ENCODE measurements at places on chromosomes 5 and 9. TPM values are rescaled to one million over a fixed set of nuclear protein-coding genes. Genes with fewer than 3 reads are reported as not detected.

WDR41 gene
- total RNA-seq: 70.8 TPM

C6 gene
- total RNA-seq: not detected

FOXD4 gene
- total RNA-seq: 0.74 TPM

EIF4E1B gene
- total RNA-seq: not detected

XPA gene
- total RNA-seq: 20.9 TPM

PCDHGB7 gene
- 14.8 TPM for total RNA-seq

CKMT2 gene
- 2.2 TPM for total RNA-seq

NR5A1 gene
- not detected for total RNA-seq
